ENCODE measurements at places on chromosomes 4 and X.

DNA sequence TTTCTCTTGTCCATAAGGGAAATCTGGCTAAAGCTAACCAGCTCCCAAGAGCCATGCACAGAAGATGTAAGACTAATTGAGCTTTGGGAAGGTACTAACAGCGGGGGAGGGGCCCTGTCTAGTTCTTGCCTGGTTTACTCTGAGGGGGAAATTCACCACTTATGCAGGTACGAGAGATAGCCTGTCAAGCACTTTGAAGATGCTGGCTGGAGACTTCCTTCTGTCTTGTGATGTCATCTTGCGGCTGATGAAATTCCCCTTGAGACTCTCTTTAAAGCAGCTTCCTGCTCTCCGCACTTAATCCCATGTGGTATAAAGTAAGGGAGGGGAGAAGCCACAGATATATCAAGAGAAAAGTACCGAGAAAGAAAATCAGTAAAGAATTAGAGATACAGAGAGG is 345.3 kb downstream of the MAPK10 start:
- DNase-seq = no peak

DNA sequence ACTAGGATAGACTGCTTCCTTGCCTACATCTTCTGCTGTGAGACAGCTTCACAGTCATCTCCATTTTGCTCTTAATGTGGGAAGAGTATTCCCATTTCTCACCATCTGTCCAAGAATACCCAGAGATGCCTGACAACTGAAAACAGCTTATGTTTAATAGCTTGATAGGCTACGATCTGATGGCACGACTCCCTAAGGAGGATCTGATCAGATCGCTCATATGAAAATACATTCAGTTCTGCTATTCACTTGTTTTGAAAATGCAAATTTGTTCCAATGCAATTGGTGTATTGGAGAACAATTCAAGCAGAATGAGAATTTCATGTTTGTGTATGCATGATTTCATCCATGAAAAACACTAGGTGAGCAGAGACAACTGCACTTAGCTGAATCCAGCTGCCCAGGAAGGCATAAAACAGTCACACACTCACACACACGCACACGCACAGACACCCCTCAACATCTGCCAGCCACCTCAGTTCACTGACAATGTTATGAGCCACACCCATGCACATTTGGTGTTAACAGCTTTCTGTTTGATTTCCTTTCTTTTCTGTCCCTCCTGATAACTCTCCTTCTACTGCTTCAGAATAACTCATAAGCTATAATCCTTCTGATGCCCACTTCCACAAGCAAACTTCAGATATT is 29.6 kb downstream of the TRIML1 start:
- DNase-seq = no peak

DNA sequence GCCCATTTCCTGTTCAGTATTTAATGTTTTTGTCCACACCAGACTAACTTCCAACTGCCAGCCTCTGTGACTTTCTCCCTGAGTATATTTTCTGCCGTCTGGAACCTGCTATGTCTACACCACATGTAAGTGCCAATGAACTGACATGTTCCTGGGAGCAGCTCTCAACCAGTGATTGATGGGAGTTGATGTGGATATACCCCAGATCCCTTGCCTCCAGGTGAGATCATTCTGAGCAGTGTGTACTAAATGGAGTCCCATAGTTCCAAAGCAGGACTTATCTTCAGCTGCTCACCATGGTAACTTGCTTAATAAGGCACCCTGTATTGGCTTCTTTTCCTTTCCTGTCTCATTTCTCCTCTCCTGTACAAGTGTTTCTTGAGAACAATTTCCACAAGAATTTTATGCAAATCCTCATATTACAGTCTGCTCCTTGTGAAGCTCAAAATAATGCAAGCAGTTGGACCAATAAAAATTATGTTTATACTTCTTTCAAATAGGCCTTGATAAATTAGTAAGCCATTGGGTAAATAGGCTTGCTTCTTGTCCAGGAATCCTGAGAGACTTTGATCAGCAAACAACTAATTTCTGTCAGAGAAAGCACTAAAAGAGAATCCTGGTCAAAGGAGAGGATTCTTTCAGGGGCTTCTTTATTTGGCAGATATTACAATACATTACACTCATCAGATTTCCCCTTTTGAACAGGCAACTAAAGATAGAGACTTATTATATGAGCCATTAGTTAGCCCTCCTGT is 911.7 kb upstream of the NDST4 start:
- DNase-seq = no peak

GRCh38 chrX:70444326-70444945 is at the start of gene DLG3:
Gene DLG3 (plus strand): TSS chrX:70444835. CDS start chrX:70445202, 367 bp downstream.
- DNase-seq = no peak

DNA sequence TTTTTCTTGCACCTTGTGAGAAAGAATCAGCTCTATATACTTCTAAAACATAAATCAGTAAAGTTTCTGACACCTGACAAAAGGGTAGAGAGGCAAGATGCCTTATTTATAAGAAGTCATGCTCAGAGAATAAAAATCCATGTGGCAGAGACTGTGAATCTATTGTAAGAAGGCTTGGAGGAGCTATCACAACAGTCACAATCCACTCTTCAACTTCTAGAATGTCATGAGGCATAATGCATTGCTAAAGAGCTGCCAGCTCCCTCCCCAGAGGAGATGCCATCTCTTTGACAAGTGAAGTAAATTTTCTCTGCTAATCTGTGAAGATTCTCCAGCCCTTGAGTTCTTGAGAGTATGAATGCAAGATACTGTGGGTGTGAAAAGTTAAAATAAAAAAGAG is 971.2 kb upstream of the IGFBP7 start:
- no peak for DNase-seq

- DNase-seq = no peak
These were observed 176.9 kb upstream of the DCAF8L1 start for GRCh38 chrX:28158019-28158777.

DNA sequence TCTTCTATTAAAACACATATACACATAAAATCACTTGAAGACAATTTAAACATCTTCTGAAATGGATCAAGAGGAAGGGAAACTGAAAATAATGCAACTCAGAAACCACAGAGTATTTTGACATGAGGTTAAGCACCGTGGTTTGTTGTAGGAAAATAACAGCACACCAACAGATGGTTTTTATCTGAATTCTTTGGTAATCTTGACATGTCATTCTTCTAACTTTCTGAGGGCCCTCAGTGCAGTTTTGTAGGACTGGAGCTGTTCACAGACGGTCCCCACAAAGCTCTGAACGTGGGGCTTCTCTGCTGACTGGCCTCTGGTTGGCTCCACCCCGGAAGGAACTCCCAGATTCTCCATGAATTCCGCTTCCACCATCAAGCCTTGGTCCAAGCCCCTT is 16.0 kb upstream of the TLR8 start:
- peak; percentile 10 for DNase-seq

DNA sequence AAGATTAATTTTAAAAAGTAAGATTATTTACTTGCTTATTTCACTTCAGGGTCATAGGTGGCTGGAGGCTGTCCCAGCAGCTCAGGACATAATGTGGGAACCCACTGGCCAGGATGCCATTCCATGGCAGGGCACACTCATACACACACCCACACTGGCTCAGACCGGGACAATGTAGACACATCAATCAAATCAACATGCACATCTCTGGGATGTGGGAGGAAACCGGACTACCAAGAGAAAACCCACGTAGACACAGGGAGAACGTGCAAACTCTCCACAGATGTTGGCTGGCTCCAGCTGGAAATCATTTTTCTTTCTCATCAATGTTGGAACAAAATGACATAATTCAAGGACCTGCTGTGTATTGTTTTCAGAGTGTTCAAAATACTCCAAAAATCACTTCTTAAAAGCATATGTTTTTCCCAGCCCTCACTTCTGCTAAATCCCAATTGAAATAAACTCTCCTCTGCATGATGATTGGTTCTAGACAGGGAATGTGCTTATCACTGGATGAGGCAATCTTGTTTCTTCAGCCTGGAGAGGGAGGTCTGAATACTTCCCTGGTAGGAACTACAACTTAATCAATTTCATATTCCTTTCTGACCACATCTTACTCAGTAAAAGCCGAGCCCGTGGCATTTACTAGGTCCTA is 18.6 kb upstream of the CPE start:
- peak; percentile 70 for DNase-seq

DNA sequence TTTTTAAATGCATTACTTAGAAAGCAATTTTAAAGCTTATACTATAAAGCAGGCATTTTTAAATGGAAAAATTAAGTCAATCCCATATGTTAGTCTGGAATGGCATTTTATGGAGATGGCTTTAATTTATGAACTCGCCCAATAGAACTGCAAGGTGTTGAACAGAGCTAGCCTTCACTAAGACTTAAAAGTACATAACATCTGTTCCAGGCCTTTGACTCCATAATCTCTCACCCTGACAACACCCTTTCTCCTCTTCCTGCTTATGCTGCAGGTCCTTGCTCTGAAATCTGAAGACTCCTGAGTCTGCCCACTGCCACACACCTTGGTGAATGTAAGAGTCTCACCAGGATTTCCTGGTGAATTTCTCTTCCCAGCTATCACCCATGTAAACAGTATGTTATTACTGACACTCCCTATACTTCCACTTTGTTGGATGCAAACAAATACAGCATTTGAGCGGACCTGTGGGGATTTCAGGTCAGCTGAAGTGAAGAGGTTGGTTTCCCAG is 17.7 kb upstream of the SLC39A8 start:
- DNase-seq = no peak

DNA sequence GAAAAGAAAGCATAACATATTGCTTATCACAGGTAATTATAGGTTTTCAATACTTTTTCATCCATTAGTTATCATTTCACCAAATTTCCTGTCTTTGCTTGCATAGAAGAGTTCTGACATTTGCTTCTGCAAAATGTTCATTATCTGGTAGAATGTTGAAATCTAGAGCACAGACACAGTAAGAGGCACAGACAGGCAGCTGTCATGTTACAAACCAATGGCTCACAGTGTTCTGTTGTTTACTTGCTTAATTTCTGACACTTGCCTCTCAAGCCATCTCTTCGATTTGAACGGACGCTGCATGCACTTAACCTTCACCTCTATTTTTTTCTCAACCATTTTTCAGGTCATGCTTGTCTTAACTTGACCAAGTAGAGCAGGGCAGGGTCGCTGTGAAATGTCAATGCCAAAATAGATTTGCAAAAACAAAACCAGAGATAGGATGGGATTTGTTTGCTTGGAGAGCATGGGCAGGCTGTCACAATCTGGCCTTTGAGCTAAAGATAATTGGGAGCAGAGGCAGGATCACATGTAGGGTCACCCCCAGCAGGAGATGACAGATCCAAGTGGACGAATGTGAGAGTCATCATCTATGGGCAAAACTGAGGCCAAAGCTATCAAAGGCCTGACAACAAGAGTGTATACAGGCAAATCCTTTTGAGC is 292.3 kb downstream of the SMARCA1 start:
- no peak for DNase-seq

- no peak for DNase-seq
These were observed 232.8 kb downstream of the GALNTL6 start for GRCh38 chr4:172045981-172046380.

DNA sequence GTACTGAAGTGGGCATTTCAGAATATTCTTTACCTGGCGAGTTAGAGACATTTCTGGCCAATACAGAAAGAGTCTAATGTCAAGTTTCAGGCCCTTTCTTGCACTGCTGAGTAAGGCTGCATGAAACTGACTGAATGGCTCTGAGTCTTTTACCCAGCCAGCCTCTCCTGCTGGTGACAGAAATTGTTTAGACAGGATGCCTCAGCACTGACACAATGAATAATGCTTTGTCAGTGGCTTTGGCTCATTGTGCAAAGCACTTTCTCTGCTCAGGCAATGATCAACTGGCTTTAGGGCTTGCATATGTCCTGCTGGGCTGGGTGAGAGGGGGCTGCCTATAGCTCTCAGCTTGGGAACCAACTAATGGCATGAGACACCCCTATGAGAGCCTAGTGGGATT is 45.5 kb downstream of the CLNK start:
- no peak for DNase-seq

DNA sequence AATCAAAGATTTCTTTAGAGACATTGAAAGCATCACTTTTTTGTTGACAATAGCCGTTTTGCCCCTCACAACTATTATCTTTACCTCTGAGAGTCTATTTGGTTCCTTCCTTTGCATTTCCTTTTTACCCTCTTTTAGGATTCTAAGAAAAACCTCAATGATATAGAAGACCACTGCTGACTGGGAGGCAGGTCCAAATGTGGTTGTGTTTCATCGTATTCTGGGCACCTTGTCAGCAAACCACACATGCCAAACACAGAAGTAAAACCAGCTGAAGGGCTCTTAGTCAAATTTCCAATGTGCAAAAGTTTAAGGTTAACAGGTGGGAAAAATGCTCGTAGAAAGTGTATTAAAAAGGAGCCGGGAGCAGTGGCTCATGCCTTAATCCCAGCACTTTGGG is 5.1 kb upstream of the PRMT9 start:
- peak; percentile 85 for DNase-seq

DNA sequence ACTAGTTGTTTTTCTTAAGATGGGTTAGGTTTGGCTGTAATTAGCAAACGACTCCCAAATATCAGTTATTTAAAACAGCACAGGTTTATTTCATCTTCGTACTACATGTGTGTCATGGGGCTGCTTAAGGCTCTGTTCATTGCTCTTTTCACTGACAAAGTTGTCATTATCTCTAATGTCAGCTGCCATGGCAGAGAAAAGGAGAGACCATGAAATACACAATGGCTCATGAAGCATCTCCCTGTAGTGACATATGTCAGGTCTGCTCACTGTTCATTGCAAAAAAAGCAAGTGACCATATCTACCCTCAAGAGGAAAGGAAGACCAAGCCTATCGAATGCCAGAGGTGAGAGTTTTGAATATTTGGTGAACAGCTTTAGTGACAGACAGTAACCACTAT is 52.2 kb upstream of the PCDH7 start:
- no peak for DNase-seq

DNA sequence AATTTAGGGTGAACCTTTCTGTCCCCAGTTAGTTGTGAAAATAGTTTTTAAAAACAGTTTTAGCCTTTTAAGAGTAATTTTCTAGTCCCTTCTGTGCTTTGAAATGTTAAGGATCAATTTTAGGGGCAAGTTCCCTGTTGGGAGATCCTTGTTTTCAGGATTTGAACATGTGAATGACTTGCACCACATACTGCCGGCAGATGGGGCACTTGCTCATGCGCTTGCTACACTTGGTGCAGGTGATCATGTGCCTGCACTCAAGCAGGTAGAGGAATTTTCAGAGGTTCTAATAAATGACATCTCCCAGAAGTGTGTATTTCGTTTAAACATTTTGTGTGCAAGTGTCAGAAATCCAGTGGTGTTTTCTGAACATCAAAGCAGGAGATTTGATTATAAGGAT is 195.9 kb downstream of the CHM start:
- peak; percentile 26 for DNase-seq

DNA sequence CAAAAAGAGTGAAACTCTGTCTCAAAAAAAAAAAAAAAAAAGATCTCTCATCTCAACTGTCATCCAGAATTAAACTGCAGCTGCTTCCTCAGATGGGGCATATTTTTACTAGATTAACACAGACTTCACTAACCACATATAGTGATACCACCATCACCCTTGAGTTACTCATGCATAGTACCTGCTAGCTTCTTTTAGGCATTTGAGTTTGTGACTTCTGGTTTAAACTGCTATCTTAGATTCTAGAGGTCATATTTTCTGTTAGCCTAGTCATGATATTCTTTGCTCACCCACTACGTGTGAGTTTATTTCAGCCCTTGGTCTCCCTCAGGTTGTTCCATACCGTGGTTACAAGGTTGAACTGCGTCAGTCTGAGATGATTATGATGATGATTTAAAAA is 154.9 kb upstream of the BMP3 start:
- peak; percentile 30 for DNase-seq

- peak; percentile 28 for DNase-seq
These were observed 294.1 kb downstream of the ARHGAP10 start for GRCh38 chr4:148025981-148026380.
